ENCODE measurements at places on chromosomes 3 and 15.
A peak's percentile ranks its signal among the peaks of the same experiment; 100 is the strongest.

DNA sequence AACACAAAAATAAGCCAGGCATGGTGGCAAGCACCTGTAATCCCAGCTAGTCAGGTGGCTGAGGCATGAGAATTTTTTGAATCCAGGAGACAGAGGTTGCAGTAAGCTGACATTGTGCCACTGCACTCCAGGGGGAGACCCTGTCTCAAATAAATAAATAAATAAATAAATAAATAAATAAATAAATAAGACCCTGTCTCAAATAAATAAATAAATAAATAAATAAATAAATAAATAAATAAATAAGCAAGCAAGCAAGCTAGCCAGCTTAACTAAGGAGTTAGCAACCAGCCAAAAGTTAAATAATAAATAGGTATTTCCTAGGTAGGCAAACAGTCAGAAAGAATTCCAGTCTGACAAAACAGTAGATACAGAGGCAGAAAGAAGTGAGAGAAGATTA lies 123.9 kb downstream of the GALK2 start:
- DNase-seq: no peak

DNA sequence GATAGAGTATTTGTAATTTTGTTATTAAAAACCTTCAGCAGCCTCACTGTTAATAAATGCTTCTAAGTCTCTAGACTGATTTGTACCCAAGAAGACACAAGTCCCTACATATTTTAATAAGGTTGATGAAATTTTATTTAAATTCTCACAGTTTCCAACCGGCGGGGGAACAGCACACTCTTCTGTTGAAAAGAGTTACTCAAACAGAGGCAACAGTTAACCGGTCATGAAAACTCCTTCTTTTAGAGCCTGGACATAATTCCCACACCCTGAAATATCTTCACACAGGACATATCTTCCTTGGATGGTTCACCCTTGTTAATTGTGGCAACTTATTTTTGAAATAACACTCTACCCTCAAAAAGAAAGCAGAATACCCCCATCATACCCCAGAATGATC lies 278.8 kb downstream of the FOXP1 start:
- peak; percentile 29 for DNase-seq

GRCh38 chr3:134881305-134881704 lies 86.2 kb downstream of the EPHB1 start:
- no peak for DNase-seq

DNA sequence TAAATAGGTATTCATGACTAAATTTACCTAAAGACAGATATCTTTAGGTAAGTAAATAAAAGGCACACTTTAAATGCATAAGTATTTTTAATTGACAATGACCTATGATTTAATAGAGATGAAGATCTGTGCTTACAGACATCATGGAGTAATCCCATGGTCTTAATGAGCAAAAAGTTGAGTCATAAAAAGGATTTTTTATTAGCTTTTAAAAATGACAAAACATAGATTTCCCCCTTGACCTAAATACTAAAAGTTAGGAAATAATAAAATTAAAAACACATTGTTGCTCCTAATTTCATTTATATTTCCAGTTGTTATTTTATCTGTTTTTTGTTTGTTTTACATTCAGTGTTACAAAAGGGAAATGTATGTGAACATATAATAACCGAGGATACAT lies 1005.7 kb downstream of the ROBO1 start:
- no peak for DNase-seq

DNA sequence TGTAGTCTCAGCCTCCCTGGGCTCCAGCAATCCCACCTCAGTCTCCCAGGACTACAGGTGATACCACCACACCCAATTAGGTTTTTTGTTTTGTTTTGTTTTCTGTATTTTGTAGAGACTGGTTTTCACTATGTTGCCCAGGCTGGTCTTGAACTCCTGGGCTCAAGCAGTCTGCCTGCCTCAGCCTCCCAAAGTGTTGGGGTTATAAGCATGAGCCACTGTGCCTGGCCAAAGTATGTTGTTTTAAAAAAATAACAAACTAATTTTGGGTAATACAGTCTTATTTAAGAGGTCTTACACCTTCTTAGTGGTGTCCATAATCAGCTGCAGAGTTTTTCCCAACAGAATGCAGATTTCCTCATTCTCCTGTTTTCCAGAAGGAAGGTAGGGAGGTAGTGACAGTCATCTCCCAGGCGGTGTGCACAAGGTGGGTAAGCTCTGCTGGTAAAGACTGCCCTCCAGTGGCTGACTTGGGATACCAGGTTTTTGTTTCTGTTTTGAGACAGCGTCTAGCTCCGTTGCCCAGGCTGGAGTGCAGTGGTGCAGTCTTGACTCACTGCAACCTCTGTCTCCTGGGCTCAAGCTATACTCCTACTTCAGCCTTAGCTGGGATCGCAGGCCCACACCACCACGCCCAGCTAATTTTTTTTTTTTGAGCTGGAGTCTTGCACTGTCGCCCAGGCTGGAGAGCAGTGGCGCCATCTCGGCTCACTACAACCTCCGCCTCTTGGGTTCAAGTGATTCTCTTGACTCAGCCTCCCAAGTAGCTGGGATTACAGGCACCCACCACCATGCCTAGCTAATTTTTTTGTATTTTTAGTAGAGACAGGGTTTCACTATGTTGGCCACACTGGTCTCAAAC lies 58.4 kb downstream of the MAP6D1 start:
- peak; percentile 66 for DNase-seq
